Dermis microvascular lymphatic vessel endothelial cell (primary cell): ENCODE measurements at places on chromosomes 16 and 17.
A peak's percentile ranks its signal among the peaks of the same experiment; 100 is the strongest.

- no peak for DNase-seq
Measured at GRCh38 chr16:85002608-85003007, 8.7 kb downstream of the ZDHHC7 start.

- peak; percentile 65 for DNase-seq
Measured at GRCh38 chr17:74368341-74369081, 1.2 kb downstream of the GPR142 start.

GRCh38 chr17:55743103-55743679, 7.7 kb upstream of the PCTP start:
- DNase-seq: peak; percentile 56

GRCh38 chr16:66604376-66605176, at the start of gene CMTM3:
Gene CMTM3, plus strand, starts transcription at chr16:66604704. Its CDS starts 102 bp downstream, at chr16:66604806.
- DNase-seq: no peak

- DNase-seq: no peak
Measured at GRCh38 chr17:76345377-76345974, 8.2 kb downstream of the PRPSAP1 start.

- no peak for DNase-seq
Measured at GRCh38 chr16:84931506-84931905, 79.8 kb downstream of the ZDHHC7 start.

DNA sequence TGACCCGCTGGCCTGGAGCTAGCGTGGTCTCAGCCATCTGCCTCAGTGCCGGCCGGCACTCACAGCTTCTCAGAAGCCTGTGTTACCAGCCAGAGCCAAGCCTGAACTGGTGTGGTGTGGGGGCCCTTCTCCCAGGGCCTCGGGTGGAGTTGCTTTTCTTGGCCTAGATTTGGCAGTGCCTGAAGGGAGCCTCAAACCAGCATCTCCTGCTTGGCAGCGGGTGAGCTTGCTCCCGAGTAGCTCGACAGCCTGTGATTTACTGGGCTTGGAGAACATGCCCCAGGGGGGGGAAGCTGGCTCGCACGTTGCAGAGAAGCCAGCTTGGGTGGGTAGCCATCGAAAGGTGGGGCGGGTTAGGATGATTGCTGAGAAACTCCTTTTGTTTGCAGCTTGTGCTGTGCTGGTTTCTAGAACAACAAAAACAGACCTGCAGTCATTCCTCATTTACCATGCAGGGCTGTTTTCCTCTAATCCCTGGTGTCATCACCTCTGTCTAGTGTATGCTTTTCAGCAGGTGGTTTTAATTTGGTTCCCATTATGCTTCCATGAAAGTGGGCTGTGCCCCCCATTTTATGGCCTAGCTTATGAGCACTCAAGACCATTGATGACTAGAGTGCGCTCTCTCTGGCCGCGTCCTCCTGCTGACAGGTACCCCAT, 42.2 kb downstream of the TBCD start:
- DNase-seq: no peak

DNA sequence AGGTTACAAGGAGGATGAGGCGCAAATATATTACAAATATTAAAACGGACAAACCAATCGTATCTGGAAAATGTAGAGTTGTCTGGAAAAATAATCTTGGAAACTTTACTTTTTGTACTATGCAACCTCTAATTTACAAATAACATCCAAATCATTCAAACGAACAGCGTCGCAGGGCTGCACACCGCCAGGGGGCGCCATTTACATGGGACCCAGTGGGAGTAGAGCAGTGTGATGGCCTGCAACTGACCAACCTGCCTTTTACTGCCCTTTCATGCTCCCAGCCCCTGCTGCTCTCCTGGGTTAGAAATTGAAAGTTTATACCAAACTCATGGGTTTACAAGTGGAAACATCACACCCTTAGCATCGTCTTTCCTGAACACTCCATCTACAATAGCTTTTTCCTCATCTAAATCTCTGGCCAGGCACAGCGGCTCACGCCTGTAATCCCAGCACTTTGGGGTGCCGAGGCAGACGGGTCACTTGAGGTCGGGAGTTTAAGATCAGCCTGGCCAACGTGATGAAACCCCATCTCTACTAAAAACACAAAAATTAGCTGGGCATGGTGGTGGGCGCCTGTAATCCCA, 10.0 kb downstream of the PITPNC1 start:
- DNase-seq: peak; percentile 67

- DNase-seq: no peak
Measured at GRCh38 chr17:55155856-55156560, 108.8 kb upstream of the HLF start.

DNA sequence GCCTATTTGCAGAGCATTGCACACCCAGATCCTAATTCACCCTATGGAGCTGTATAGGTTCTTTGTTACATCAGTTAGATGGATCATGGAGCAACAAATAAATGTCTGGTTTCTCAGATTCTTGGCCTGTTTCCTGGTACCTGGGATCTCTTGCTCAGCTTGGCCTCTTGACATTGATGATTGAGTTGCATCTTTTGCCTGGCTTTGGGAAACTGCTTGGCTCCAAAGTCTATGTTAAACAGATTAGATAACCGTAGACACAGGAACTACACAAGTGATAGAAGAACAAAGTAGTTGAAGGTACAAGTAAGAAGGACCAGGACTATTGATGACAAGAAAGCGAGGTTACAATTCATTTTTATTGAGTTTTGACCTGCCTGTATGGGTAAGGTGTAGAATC, 77.3 kb downstream of the TMEM100 start:
- no peak for DNase-seq

DNA sequence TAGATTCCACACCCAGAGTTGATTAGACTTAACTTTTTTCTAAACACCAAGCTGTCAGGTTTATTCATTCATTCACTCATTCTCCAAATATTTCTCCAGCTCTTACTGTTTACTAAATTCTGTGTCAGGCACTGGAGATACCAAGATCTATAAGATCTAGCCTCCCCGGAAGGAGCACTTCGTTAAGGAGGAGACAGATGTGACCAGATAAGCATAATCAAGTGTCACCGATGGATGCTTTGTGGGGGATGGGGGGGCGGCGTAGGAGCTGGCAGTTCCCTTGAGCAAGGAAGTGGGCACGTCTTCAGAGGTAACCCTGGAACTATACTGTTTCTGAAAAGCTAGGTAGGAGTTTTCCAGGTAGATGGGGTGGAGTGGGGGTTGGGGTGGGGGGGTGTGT, 3.8 kb upstream of the RPL26 start:
- no peak for DNase-seq

DNA sequence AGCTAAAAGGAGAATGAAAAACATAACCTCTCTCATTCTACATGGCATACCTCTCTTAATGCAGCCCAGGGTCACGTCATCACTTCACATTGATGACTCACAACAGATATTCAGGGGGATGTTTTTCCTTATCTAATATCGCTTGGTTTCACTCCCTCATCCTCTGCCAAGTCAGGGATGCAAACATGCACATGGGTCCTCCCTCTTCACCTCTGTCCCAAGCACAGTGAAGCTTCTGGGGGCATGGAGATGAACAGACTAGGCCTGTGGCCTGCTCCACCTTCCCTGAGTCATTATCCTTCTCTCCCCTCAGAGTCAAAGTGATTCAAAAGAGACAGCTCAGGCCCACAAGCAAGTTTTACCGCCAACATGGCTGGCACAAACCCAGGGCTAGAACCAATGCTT, 2.3 kb upstream of the MT2A start:
- peak; percentile 71 for DNase-seq

GRCh38 chr17:596763-597644, 117.6 kb downstream of the VPS53 start:
- no peak for DNase-seq

GRCh38 chr16:69611103-69611640, 45.4 kb downstream of the NFAT5 start:
- no peak for DNase-seq

GRCh38 chr17:50152736-50153135, 2.3 kb upstream of the PPP1R9B start:
- DNase-seq: no peak

GRCh38 chr16:11781773-11782172, 15.3 kb downstream of the ZC3H7A start:
- DNase-seq: no peak

- DNase-seq: no peak
Measured at GRCh38 chr16:56192986-56193945, 2.0 kb downstream of the GNAO1 start.

- DNase-seq: peak; percentile 83
Measured at GRCh38 chr17:69060822-69061221, at the start of gene ABCA9. Gene ABCA9, minus strand, starts transcription at chr17:69060927. Its CDS starts 9,801 bp downstream, at chr17:69051126.

DNA sequence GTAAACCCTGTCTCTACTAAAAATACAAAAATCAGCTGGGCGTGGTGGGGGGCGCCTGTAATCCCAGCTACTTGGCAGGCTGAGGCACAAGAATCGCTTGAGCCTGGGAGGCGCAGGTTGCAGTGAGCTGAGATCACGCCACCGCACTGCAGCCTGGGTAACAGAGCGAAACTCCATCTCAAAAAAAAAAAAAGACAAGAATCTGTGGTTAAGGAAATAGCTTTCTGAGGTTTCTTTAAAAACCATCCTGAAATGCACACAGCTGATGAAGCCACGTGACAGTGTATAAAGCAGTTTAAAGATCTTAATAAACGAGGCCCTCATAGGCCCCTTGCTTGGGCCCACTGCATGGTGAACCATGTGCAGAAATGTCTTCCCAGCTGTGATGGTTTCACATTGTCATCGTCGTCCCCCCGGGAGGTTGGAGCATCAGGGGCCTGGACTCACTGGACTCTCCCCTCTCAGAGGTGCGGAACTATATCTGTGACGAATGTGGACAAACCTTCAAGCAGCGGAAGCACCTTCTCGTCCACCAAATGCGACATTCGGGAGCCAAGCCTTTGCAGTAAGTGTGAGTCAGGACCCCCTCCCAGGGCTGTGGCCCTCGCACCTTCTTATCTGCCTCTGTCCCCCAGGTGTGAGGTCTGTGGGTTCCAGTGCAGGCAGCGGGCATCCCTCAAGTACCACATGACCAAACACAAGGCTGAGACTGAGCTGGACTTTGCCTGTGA, 16.2 kb downstream of the ZNF276 start:
- no peak for DNase-seq

DNA sequence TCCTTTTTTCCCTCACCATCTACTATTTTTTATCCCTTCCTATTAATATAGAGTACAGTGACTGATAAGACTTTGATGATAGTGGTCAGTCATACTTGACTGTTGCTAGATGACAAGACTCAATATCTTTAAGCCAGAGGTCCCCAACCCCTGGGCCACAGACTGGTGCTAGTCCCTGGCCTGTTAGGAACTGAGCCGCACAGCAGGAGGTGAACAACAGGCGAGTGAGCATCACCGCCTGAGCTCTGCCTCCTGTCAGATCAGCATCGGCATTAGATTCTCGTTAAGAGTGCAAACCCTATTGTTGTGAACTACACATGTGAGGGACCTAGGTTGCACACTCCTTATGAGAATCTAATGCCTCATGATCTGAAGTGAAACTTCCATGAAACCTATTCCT, 341.3 kb downstream of the BCAS3 start:
- no peak for DNase-seq

DNA sequence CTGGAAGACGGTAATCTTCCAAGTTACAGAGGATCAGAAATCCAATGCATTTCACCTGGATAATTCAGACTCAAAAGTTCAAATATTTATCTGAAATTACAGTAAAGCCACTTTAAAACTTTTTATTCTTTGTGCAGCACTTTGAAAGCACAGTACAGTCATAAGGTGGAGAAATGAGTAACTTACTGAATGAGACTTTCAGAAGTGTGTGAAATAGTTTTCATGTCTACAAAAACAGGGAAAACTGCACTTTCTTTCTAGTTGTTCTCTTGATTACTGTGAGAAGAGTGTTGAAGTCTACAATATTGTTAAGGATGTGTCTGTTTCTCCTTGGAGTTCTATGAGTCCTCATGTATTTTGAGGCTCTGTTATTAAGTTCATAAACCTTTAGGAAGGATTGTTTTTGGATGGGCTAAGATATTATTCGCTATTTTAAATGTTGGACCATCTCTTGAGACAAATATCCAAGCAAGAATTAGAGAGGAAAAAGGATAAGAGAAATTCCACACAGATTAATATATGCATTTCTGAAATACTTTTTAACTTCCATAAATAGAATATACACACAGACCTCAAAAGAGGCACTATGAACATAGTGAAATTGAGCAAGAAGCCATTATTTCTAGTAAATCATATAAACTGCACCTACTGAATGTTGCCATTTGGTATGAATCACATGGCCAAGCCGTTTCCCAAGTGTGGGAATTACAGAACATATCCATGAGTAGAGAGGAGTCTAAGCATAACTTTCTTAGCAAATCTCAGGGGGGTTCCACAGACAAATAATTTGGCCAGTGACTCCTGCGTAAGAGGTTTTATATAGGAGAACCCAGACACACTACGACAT, 83.6 kb upstream of the PLEKHM1 start:
- DNase-seq: no peak

- no peak for DNase-seq
Measured at GRCh38 chr17:59464246-59464645, 101.2 kb upstream of the DHX40 start.

GRCh38 chr16:27650073-27650701, 100.2 kb downstream of the KATNIP start:
- no peak for DNase-seq

DNA sequence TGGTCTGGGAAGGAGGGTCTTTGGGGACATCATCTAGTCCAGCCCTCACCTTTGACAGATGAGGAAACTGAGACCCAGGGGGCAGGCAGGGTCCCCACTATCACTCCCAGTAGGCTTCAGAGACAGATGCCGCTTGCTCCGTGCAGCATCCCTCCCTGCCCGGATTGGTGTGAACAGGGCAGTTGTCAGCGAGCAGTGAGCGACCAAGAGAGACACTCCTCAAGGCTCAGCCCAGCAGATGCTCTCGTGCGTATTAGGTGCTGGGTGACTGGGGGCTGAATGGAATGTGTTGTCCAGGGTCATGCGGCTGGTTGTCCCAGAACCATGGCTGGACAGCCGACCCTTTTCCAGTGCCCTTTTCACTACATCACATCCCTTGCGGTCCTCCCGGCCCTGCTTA, 49.0 kb downstream of the MPRIP start:
- no peak for DNase-seq

GRCh38 chr17:80890921-80891396, 100.7 kb upstream of the CHMP6 start:
- DNase-seq: no peak

DNA sequence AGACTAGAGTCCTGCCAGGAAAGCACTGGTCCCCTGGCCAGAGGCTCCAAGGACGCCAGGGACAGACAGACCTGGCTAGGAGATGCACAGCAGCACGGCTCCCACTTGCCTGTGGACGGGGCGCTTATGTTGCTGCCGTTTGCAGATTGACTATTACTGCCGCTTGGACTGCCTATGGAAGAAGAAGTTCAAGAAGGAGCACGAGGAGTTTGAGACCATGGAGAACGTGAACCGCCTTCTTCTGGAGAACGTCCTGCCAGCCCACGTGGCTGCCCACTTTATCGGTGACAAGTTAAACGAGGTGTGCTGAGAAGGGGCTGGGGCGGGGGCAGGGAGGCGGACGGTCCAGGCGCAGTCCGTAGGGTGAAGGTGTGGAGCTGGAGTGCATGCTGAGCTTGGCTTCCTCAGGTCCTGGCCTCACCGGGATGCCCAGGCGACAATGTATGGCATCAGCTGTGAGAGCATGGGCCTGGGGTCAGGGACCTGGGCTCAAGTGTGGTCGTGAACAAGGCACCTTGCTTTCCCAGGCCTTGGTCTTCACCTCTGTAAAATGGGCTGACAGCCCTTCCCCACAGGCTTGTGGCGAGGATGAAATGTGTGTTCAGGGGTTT, 45.6 kb downstream of the ADCY7 start:
- DNase-seq: no peak

GRCh38 chr16:87278191-87279093, 38.8 kb downstream of the C16orf95 start:
- DNase-seq: peak; percentile 80

GRCh38 chr17:30095507-30096244, 20.9 kb upstream of the NSRP1 start:
- peak; percentile 68 for DNase-seq
